ENCODE measurements at places on chromosomes 1 and 21.

GRCh38 chr1:14875524-14876509 is 277.3 kb downstream of the KAZN start:
- DNase-seq = no peak

GRCh38 chr1:24384251-24385090 is 29.1 kb downstream of the STPG1 start:
- no peak for DNase-seq

GRCh38 chr1:193359631-193360030 is 173.2 kb upstream of the B3GALT2 start:
- no peak for DNase-seq

- DNase-seq = no peak
Measured at GRCh38 chr1:177170756-177171535, at the start of gene BRINP2. BRINP2 (plus strand) TSS chr1:177170958; CDS start chr1:177229877, 58,919 bp downstream.

DNA sequence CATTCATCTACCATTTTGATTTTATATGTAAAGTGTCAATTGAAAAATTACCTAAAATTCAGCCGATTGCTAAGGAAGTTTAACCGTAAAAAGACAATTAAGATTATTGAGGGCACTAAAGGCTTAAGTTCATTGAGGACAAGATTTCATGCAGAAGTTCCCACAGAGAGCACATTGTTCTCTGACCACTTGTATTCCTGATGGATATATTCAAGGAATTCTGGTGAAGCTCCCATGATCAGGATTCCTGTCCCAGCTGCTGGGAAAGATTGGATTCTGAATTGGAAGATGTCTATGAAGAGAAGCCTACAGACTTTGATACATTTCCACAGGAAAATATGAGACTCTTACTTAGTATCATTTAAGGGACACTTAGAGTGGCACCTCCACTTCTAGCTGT is 209.2 kb upstream of the KCTD3 start:
- DNase-seq = no peak

GRCh38 chr1:221157026-221157761 is 278.0 kb downstream of the HLX start:
- no peak for DNase-seq

DNA sequence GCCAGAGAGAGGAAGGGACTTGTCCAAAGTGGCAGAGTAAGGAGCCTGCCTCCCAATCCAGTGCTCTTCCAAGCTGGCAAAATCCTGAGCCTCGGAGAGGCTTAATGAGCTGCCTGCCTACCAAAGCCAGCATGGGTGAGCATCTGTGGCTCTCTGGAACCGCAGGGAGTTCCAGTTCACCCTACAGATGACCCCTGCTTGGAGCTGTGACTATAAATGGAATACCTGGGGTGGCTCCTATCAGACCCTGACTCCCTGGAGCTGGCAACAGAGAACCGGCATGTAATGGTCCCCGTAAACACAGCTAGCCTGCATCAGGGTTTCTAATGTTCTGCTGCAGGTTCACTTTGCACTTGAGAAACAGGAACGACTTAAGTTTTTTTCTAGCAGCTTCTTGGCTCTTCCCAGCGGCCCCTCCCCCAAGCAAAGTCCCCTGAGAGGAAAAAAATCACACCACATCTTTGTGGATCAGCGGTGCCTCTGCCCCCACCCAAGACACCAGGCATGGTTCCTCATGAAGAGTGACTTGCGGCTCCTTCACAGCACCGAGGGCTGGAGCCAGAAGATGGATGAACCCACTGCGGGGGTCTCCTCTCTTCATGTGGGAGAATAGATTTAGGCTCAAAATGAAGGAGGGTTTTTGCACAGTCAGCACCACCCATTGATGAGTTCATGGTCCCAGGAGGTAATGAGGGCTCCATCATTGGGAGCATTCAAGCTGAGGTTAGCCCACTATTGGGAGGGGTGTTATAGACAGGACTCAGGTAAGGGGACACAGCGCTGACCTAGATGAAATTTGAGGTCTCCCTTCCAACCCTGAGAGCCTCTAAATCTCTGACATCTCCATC is 79.0 kb downstream of the SYT2 start:
- DNase-seq = no peak

DNA sequence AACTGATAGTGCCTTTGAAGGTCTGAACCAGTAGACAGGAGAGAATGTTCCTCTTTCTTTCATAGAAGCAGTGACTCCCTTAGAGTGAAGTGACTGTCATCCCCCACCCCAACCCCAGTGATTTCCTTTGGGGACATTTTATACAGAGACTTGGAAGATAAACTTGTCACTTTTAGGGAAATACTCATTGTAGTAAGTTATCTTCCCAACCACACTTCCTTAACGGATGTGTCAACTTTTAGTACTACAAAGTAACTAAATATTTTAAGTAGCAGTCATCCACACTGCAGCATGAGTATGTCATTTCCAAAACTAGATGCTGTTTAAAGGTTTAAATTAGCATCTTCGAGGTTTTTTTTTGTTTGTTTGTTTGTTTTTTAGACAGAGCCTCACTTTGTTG is 13.7 kb downstream of the LRRC8B start:
- DNase-seq = no peak

GRCh38 chr1:44262816-44263567 is 49.7 kb downstream of the DMAP1 start:
- DNase-seq = no peak

Data from H54 (cell line).